ENCODE measurements at places on chromosomes 16 and 17. TPM values are rescaled to one million over a fixed set of nuclear protein-coding genes. Genes with fewer than 3 reads are reported as not detected.

DNA sequence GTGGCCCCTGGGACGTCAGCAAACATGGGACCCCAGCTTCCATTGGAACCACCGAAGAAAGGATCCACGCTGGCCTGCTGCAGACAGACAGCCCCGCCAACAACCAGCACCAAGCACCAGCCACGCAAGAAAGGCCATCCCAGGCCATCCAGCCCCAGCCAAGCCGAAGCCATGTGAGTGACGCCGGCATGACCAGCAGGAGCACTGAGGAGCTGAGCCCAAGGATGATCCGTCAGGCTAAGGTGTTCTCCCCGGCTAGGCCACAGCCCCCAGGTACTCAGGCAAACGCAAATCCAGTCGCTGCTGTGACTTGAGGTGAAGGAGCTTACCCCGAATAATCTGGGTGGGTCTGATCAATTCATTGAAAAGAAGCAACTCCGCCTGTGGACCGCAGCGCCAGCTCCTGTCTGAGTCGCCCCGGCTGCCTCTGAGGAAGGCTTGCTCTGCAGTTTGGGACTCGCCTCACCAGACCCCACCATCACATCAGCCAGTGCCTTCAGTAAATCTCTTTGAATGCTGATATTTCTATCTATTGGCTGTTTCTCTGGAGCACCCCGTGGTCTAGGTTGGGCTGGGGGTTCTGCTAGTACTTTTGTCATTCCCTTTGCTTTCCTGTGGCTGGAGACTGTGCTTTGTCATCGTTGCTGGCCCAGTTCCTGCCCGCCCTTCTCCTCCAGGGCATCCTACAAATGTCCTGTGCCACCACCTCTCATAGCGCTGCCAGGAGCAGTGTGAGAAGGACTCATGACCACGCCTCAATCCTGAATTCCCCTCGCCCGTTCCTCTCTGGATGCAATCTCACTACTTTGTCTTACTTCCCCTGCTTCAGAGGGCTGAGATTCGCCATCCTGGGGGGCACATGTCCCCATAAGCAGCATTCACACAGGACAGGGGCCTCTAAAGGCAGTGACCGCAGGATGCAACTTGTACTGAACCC is 8.1 kb upstream of the CBX2 start:
- DNase-seq: no peak

GRCh38 chr16:52872731-52873130 is 180.0 kb downstream of the CHD9NB start:
- no peak for DNase-seq

- no peak for DNase-seq
These were observed 182.8 kb downstream of the HS3ST3A1 start for GRCh38 chr17:13418891-13419290.

DNA sequence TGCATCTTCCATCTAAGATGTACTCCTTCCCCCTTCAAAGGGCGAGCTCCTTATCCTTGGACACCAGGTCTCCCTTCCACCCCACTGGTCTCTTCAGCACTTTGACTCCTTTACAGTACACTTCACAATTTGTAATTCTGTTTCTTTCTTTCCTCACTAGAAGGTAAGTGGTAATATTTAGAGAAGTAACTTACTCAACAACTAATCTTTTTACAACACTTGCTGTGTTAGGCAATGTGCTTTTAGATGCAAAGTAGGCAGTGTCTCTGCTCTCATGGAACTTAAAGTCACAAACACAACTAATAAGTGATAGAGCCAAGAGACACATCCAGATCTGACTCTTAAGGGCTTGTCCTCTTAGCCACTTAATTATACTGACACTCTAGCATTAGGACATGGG is 6.4 kb downstream of the SIAH1 start:
- no peak for DNase-seq

DNA sequence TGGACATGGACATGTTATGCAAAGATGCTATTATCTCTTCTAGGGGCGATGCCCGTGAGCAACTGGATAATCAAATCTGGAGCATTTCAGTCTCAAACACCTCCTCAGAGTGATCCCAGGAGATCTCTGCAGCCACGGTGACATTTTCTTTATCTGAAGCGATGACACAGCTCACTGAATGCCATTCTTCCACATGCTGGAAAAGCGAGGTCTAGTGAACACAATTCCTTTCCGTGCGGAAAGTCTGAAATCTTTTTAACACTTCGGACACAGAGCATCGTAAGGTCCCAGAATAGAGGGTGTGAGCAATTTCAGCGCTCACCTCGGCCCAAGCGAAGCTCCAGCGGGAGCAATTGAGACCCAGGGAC is 531 bp upstream of the HASPIN start:
- no peak for DNase-seq

GRCh38 chr16:84850714-84851113 is 30.9 kb downstream of the CRISPLD2 start:
- no peak for DNase-seq

DNA sequence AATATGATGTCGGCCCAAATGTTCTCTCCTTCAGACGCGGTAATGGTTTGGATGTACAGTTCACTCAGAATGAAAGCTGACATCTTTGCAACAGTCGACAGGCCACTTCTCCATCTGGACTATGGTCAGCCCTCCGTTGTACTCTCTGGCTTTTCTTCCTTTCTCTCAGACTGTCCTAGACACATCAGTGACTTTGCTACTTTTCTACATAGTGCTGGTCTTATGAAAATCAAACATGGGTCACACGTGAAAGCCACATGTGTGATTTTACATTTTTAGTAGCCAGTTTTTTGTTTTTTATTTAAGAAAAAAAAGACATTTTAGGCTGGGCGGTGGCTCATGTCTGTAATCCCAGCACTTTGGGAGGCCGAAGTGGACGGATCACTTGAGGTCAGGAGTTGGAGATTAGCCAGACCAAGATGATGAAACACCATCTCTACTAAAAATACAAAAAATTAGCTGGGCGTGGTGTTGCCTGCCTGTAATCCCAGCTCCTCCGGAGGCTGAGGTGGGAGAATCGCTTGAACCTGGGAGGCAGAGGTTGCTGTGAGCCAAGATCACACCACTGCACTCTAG is 644.1 kb downstream of the KCNJ2 start:
- no peak for DNase-seq

DNA sequence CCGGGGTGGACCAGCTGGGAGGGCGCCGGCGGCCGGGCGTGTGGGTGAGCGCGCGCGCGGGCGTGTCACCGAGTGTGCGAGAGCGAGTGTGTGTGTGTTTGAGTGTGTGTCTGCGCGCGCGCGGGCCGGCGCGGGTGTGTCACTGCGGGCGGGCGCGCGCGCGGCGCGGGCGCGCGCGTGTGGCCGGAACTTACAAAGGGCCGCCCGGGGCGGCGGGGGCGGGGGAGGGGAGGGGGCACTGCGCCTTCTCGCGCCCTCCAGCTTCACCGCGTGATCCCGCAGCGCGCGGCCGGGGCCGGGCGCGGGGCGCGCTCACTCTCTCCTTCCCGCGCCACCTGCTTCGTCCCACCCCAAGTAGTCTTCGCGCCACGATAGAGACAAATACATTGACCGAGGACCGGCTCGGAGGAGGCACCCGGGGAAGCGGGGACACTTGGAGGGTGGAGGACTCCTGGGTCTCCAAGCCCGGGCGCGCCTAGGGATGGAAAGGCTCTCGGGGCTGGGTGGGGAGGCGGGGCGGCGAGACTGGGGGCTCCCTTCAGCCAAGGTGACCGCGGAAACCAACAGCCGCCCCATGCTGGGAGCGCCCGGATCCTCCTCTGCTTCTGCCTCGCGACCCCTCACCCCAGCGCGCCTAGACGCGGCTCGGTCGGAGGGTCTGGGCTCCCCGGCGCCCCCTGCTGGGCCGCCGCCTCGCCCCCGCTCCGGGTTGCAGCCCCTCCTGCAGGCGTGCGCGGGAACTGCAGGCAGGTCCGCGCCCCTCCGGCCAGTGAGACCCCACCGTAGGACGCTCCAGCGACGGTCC is at the start of gene SRCIN1:
TSS of gene SRCIN1 (minus strand) at position 112 of the 805 bp plus-strand sequence. CDS start 247 bp downstream, outside the sequence.
- no peak for DNase-seq

GRCh38 chr16:4293181-4293716 is 20.4 kb upstream of the TFAP4 start:
- DNase-seq: no peak

DNA sequence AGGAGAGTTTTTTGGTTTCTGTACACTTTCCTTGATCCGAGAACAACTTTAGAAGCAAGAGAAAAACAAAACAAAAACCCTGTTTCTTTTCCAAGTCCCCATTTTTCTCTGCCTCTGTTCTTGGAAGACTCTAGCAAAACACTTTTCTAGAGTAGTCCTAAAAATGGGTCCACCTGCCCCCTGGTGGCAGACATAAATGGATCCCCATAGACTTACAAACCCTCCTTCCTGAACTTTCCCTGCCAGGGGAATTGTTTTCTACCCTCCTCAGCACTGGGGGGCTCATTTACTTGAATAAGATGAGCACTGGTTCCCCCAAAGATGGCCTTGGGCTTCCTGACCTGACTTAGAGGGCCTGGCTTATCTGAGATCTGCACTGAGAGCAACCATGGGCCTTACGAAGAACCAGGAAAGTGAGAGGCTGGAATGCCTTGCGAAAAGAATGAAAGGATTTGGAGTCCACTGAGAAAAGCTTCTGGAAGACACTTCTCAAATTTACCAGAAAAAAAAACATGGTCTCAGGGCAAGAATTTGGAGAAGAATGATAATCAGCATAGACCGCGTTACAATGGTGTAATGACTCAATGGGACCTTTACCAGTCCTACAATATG is 48.0 kb upstream of the CDYL2 start:
- no peak for DNase-seq

GRCh38 chr17:33220036-33220435 is 73.1 kb downstream of the ASIC2 start:
- no peak for DNase-seq

GRCh38 chr16:11367483-11367906 is 22.2 kb downstream of the RMI2 start:
- no peak for DNase-seq

- no peak for DNase-seq
These were observed 20.6 kb upstream of the SNTB2 start for GRCh38 chr16:69166221-69166833.

DNA sequence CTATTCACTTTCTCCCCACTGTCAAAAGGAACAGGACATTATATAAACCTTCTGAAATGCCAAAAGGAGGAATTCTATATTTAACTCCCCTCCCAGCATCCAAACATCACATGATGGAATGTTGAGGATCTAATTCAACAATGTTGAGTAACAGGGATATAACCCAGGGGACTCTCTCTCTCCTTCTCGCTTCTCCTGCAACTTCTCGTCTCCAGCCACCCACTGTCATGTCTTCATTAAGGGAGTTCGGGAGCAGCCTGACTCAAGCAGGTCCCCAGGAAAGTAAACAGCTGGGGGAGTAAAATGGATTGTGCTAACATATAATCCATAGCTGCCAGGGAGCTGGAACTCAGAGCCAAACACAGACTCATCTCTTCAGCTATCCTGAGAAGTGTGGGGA is 51.7 kb downstream of the GRIN2A start:
- DNase-seq: no peak

DNA sequence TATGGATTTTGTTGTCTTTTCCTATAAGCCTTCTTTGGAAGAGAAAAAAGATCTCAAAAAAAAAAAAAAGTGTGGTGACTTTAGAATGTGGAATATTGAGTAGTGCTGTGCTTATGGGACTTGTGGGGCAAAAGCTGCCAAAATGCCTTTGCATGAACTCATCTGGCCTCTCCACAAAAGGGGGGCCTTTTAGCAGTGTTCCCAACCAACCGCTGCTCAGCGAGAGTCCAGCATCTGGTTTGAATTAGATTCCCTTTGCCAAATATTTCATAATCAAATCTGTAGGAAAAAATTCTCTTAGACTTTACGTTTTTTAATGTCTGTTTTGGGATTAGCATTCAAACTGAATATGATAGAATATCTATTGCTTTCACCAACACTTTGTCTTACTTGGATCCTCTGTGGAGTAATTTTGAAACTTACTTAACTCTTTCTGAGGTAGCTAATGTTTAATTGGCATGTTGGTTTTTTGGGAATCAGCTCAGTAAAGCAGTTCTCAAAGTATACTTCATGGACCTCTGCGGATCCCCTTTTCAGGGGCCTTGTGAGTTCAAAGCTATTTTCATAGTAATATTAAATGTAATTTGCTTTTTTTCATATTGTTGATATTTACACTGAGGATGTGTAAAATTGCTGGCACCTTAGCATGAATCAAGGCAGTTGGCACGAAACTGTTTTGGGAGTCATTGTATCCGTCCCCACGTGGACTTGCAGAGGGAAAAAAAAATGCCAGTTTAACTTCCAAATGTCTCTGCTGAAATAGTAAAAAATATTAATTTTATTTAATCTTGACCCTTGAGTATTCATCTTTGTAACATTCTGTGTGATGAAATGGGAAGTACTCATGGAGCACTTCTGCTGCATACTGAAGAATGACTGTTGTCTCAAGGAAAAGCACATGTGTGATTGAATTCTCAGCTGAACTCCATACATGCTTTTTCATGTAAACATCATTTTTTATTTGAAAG is 34.7 kb upstream of the VPS4A start:
- DNase-seq: peak; percentile 78

GRCh38 chr16:17939122-17939536 is 397.4 kb downstream of the NPIPA8 start:
- DNase-seq: no peak

DNA sequence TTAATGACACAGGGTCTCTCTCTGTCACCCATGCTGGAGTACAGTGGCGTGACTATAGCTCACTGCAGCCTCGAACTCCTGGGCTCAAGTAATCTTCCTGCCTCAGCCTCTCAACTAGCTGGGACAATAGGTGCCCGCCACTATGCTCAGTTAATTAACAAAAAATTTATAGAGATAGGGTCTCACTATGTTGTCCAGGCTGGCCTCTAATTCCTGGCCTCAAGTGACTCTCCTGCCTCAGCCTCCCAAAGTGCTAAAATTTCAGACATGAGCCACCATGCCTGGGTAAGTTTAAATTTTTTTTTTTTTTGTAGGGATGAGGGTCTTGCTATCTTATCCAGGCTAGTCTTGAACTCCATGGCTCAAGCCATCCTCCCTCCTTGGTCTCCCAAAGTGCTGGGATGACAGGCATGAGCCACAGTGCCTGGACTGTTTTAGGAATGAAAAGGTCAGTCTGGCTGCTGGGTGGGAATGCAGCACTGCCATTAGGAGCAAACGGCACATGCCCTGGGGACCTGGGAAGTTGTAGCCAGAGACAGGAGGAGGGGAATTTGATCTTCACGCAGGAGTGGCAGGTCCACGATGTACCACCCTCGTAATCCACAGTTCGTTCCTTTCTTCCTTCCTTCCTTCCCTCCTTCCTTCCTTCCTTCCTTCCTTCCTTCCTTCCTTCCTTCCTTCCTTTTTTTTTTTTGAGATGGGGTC is 106.7 kb downstream of the HAPSTR1 start:
- DNase-seq: no peak

GRCh38 chr16:74903901-74904678 is 80.8 kb downstream of the WDR59 start:
- DNase-seq: no peak

The SPOP gene
- 67.8 TPM for polyA plus RNA-seq

The MT1E gene
- polyA plus RNA-seq: 21.5 TPM

The VAC14 gene
- polyA plus RNA-seq: 21.7 TPM

The ADORA2B gene
- 4.8 TPM for polyA plus RNA-seq

The IGF2BP1 gene
- polyA plus RNA-seq: 21.1 TPM

The MMP28 gene
- 7.6 TPM for polyA plus RNA-seq

The PSMD11 gene
- 76.1 TPM for polyA plus RNA-seq

The PIMREG gene
- polyA plus RNA-seq: 19.5 TPM

The RNF222 gene
- polyA plus RNA-seq: 0.05 TPM

The TEX14 gene
- 1.0 TPM for polyA plus RNA-seq
